ENCODE measurements at places on chromosomes 12 and 14.

DNA sequence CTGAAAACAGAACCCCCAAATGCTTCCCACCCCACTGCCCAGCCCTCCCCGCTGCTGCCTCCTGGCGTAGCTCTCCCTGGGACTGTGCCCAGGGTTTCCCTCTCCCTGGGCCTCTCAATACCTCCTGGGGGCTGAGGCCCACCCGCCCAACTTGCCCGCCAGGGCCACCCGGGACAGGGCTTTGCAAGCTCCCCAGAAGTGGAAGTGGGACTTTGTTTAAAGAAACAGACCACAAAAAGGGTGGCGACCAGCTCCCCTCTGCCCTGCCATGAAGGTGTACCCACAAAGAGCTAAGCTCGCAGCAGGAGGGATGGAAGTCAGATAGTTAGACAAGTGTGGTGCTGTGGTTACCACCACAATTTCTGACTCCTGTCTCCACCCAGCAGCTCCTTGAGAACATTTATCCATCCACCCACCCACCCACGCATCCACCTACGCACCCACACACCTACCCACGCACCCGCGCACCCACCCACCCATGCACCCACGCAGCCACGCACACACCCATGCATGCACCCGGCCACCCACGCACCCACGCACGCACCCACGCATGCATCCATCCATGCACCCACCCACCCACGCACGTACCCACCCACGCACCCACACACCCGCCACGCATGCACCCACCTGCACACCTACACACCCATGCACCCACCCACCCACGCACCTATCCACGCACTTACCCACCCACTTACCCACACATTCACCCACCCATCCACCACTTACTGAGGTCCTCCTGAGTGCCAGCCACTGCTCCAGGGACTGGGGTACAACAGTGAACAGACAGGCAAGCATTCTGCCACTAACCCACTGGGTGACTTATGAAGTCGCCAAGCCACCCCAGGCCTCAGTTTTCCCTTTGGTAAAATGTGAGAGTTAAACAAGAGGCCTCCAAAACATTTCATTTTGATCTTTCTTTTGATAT, 127.3 kb downstream of the SCARB1 start:
- DNase-seq, result no peak

- DNase-seq, result no peak
These were observed 107.7 kb upstream of the SLC38A2 start for GRCh38 chr12:46480316-46480715.

DNA sequence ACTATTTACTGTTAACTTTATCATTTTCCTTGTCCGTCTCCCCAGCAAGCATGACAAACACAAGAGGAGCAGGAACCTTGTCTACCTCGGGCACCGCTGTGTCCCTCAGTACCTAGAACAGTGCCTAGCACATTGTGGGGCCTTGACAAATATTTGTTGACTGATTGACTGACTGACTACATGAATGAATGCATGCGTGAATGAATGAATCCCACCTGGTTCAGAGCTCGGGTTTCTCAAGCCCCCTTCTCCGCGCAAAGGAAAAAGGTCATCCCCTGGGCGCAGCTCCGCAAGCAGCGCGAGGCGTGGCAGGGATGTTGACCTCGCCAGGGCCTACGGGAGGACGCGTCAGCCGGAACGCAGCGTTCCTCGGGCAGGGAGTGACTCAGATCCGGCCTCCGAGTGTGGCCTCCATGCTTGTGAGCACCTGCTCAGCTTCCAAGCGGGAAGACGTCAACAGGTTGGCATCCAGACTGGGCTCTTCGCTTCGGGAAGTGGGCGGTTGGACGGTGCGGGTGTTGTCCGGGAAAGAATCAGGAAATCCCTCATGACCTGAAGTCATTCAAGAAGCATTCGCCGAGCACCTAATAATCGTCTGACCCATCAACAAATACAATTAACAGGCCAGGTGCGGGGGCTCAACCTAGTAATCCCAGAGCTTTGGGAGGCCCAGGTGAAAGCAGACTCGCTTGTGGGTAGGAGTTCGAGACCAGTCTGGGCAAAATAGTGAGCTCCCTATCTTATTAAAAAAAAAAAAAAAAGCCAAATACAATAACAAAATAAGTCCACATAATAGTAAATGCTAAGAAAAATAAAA, 13.9 kb upstream of the UBC start:
- peak; percentile 95 for DNase-seq

- DNase-seq, result no peak
These were observed 291.7 kb downstream of the RMST start for GRCh38 chr12:97754306-97754705.

- DNase-seq, result no peak
These were observed at the start of gene ADAMTS20 for GRCh38 chr12:43551971-43552559. ADAMTS20 (minus strand) TSS chr12:43552203; CDS start chr12:43551921, 282 bp downstream.

- DNase-seq, result no peak
These were observed 111.0 kb downstream of the MGAT4C start for GRCh38 chr12:86145156-86145555.

GRCh38 chr12:116370004-116370404, 92.5 kb upstream of the MED13L start:
- peak; percentile 54 for DNase-seq

DNA sequence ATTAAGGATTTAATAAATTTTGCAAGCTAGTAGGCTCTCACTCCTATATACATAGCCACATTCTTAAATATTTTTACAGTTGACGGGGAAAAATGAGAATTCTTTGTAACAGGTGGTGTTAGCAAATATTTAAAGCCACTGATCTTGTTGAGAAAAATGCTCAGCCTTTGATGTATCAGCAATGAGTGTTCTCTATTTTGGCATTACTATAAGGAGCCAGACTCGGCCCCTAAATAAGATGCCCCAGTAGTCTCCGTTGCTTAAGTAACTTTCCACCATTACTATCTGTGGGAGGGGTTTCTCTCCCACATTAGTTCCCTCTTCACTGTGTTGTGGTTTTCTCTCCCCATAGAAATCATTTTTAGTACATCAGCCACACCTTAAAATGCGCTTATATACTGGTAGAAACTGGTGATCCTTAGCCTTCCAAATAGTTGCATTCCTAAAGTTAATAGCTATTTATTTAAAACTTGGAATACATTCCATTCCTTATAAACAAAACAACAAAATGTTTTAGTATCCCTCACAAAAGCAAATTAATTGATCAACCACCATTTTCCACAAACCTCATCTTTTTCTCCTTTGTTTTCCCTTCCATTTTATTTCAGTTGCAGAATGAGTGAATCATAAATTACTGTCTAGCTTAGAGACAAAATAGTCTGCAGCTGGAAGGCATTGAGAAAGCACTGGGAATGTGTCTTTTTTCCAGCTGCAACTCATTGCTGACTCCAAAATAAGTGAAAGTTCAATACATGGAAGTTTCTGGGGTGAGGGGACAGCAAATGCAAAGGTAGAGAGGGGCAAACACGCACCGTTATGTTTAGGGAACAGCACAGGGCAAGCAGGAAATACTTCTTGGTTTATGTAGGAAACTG, 84.7 kb upstream of the FERMT2 start:
- no peak for DNase-seq

DNA sequence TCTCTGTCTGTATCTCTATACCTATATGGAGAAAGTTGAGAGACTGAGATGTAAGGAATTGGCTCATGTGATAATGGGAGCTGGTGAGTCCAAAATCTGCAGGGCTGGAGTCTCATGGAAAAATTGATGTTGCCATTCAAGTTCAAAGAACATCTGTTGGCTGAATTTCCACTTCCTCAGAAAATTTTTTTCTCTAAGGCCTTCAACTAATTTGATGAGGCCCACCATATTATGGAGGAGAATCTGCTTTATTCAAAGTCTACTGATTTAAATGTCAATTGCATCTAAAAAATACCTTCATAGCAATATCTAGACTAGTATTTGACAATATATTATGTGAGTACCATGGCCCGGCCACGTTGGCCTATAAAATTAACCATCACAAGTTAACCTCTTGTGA, 261.4 kb downstream of the VRK1 start:
- no peak for DNase-seq

DNA sequence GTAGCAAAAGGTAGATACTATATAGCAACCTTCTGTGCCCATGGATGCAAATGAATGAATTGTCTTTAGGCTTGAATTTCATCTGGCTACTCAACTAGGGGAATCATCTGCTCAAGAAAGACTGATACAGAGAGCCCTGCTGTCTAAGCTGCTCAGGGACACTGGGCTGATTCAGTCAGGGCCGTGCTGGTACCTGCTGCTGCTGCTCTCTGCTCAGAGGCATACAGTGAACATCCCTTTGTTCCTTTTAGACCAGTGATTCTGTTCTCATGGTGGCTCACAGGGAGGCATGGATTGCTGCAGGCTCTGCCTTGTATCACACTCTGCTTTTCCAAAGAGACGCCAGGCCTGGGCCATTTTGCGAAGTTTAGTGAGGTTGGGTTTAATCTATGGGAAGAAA, 14.1 kb downstream of the EIF2B2 start:
- no peak for DNase-seq

- DNase-seq, result peak; percentile 7
These were observed 152.1 kb upstream of the GSC start for GRCh38 chr14:94921882-94922585.

- no peak for DNase-seq
These were observed 167.4 kb upstream of the RGS6 start for GRCh38 chr14:71764701-71765382.

GRCh38 chr12:29050503-29050902, 98.6 kb upstream of the FAR2 start:
- no peak for DNase-seq

DNA sequence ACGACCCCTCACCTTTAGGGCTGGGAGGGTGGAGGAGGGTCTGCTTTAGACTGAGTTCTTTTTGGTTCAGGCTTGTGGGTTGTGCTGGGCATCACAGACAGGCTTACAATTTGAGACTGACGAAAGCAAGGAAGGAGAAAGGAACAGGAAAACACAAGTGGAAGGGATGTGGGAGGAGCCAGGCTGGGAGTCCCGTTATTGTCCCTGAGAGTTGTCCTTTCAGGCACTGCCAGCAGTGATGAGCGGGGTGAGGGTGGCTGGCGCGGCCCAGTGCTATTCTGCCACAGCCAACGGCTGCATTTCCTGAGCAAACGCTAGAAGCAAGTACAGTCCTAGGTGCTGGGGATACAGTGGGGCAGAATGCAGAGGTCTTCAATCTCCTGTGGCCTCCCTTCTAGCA, 29.2 kb upstream of the TSPAN9 start:
- no peak for DNase-seq

DNA sequence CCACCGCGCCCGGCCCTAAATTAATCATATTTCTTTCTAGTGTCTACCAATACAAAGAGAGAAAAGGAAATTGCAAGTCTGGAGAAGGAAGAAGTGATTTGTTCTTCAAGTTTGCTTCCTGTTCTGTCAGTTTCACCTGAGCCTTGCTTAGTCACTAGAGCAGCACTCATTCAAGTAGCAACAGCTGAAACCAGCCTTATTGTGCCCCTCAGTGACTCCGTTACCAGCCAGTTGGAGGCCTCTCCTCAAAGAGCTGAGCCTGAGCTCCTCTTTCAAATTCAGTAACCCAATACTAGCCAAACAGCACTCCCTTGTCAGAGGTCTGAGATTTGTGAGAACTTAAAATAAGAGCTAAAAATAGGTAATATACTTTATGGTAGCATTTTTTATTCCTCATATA, 17.4 kb downstream of the PAWR start:
- no peak for DNase-seq

DNA sequence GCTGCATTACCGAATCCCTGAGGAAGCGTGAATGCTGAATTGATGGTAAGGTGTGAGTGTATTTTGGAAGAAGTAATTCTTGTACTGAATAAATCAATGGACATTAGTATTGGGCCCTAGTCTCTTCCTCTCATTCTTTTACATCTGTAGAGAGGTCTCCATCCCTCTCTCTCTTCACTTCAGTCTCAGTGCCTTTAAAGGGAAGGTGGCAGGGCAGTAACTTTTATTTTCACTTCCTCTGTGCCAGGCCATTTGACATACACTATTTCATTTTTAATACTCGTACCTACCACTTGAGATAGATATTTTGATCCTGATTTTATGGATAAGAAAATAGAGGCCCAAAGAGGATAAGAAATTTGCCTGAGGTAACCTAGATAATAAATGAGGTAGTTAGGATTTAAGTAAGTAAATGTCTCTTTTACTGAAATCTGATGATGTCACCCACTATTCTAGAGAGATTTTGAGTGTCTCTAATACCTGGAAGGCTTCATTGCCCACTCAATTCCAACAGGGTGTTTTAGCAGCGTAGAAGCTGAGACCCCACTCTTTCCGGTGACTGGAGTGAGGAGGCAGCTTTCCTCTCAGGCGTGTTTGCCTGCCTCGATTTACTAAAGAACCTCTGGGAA, 177.9 kb upstream of the PRICKLE1 start:
- no peak for DNase-seq

DNA sequence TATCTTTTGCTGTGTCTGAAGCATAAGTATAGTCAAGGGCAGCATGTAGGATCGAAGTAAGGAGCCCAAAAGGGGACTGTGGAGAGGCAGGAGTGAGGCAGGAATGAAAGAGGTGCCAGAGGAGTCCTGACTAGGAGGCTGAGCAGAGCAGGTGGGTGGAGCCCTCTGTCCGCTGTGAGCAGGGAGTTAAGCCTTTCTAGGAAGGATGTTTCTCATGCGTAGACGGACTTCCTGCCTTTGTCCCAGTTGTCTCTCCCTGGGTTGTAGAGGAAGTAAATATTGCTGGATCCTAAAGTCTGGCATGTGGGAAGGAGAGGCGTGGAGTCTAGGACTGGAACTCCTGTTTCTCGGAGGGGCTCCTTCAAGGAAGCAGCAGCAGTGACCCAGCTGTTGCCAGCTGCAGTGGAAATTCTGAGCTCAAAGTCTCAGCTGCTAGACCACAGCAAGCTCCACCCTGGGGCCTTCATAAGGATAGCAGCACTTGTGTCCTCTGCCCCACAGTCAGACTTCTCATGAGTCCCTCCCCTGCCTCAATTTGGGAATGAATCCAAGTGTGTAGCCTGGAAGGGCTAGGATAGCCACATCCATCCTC, 44.0 kb downstream of the RBMS2 start:
- DNase-seq, result peak; percentile 39

DNA sequence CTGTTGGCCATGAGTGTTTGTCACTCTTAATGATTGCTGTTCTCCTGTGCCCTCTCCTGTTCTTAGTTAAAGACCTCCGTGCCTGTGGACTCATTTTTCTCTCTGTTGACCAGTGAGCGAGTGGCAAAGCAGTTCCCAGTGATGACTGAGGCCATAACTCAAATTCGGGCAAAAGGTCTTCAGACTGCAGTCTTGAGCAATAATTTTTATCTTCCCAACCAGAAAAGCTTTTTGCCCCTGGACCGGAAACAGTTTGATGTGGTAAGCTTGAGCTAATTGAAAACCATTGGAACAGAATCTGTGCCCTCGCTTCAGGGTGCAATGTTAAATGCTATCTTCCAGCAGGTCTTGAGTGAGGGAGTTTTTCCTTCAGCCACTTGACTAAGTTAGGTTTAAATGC, 19.8 kb downstream of the ACAD10 start:
- DNase-seq, result no peak

GRCh38 chr12:46556819-46557524, 184.4 kb upstream of the SLC38A2 start:
- peak; percentile 82 for DNase-seq
